Stimulated activated CD8-positive, alpha-beta memory T cell treated with anti-CD3 and anti-CD28 coated beads, Interleukin-7, amount 100 ng/mL, for 1 hour (primary cell): ENCODE measurements at places on chromosomes 12 and 14.

DNA sequence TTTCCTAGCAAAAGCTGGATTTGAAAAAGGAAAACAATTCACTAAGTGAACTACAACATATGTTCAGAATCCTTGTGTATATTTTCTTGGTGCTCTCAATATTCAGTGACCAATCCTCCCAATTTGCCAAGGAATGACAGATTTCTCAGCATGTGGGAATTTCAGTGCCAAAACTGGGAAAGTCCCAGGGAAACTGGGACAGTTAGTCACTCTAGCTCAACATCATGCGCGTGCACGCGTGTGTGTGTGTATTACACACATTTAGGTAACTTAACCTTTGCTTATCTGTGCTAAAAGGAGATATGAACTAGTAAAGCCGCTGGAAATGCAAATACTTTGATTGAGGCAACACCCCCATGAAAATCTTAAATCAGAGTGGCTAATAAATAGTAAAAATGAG, 26.1 kb upstream of the SLC6A13 start:
- no peak for DNase-seq

DNA sequence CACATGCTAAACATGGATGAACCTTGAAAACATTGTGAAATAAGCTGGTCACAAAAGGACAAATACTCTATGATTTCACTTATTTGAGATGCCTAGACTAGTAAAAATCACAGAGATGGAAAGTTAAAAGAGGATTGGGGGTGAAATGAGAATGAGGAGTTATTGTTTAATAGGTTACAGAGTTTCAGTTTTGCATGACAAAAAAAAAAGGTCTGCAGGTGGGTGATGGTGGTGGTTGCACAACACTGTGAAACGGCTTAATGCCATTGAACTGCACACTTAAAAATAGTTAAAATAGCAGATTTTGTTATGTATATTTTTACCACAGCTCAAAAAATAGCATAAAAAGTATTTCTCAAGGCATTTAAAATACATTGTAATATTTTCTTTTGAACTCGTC, 151.9 kb upstream of the NRXN3 start:
- DNase-seq, result no peak

- DNase-seq, result no peak
Measured at GRCh38 chr12:12115514-12115913, 44.8 kb downstream of the BCL2L14 start.

DNA sequence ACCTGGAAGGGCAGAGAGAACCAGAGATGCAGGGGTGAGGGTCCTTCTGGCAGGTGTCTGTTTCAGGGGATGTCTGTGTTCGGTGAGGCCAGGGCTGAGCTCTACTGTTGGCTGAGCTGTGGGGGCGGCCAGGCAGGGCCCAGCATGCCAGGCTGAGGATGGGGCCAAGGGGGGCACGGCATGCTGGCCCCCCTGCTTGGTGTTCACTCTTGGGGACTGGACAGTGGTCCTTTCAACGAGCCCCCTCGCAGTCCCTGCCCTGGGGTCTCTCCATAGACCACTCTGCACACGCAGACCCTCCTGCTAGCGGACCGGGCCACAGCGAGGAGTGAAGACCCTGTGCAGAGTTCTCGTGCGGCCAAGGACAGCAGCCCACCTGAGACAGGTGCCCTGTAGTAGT, 56.3 kb downstream of the KIF26A start:
- DNase-seq, result no peak

DNA sequence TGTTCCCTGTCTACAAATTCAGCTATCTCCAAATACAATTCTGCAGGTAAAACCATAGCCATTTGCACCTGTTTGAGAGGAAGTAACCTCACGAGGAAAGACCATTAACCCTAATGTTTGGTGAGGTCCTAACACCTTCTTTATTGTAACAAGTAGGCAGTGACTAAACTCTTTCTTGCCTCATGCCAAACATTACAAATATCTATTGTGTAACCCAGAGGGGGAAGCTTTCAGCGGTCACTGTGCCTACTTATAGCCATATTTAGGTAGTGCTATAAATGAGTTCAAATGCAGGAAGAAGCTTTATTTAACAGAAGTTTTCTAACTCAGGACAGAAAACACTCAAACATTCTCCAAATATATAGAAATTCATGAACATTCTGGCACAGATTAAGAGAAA, 252.7 kb downstream of the LRFN5 start:
- DNase-seq, result no peak

- DNase-seq, result no peak
Measured at GRCh38 chr12:123384318-123384993, 524 bp downstream of the KMT5A start.

- DNase-seq, result no peak
Measured at GRCh38 chr12:101455685-101456084, 19.5 kb upstream of the SPIC start.

DNA sequence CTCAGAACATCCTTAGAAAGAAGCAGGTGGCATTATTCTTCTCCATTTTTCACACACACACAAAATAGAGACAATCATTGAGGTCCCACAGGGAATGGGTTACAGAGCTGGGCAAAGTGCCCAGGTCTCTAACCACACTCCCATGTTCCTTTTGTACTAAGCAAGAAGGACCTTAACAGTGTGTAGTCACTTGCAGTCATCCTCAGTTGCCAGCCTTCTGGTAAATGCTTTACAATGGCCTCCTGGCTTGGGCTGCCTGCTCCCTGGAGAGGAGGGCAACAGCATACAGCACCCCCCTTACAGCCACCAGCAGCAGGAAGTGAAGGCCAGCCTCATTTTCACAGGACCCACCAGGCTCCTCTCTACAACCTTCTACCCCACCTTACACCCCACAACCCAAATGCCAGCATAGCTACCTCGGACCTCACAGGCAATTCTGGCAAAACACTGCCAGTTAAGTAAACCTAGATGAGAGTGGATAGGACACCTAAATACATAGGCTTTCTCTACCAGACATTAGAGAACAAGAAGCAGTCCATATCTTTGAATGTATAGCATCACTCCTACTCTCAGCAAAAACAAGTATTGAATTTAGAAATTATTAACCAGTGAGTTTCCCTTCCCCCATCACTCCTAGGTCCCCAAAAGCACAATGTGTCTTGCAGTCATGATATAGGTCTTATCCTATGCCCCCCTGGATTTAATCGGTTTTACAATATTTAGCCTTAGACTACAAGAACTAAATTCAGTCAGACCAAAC, 88.1 kb downstream of the PPP2R5E start:
- DNase-seq, result no peak

- DNase-seq, result no peak
Measured at GRCh38 chr12:20620261-20620660, 74.9 kb upstream of the SLCO1C1 start.

DNA sequence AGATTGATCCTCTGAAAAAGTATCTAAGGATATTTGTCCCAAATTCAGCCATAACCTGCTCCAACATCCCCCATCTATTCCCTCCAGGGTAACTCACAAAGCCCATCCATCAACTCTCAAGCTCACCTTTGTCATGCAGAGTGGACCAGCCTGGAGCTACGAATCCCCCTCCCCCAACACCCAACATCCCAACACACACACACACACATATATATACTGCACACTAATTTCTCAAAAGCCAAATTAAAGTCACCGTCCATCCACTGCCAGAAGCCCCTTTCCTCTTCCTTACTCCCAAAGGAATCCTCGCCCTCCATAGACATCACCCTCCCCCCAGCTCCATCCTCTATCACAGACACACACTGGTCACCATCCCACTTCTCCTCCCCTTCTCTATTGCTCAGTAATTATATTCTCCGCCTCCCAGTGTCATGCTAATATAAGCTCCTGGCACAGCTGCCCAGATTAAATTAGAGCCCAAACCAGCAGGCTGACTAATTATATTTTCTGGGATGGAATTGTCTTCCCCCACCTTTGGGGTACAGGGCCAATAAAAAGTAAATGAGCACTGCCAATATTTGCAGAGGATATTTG, 13.5 kb upstream of the TESPA1 start:
- no peak for DNase-seq

DNA sequence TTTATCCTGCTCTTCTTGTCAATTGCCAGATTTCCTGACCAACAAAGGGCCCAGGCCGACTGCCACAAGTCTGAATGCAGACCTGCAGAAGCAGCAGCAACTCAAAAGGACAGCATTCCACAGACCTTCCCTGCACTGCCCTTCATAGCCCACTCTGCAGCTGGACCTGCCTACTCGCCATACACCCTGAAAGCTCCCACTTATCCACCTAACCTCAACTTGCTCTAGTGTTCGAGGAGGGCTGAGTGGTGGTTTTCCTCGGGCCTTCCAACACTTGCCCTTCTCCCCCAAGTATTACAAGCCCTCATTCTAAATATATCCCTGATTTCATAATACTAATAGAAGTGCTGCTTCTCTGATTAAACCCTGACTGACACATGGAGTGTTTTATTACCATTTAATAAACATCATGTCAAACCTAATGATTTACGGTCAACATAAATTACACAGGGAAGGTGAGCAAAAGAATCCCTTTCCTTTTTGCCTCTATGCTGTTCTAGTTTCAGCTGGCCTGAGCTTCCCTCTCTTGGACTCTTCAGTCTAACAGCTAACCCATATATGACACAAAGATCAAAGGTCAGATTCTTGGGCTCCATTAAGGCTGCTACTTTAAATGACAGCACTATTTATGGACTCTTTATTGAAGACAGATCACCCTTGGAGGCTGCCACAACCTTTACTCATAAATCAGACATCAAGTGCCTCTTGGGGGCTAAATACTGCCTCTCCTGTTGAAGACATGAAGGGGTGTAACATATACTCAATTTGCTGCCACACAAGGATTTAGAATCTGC, 1546.9 kb upstream of the TMEM132C start:
- DNase-seq, result no peak

GRCh38 chr12:1616233-1617066, 12.6 kb upstream of the WNT5B start:
- DNase-seq, result no peak

DNA sequence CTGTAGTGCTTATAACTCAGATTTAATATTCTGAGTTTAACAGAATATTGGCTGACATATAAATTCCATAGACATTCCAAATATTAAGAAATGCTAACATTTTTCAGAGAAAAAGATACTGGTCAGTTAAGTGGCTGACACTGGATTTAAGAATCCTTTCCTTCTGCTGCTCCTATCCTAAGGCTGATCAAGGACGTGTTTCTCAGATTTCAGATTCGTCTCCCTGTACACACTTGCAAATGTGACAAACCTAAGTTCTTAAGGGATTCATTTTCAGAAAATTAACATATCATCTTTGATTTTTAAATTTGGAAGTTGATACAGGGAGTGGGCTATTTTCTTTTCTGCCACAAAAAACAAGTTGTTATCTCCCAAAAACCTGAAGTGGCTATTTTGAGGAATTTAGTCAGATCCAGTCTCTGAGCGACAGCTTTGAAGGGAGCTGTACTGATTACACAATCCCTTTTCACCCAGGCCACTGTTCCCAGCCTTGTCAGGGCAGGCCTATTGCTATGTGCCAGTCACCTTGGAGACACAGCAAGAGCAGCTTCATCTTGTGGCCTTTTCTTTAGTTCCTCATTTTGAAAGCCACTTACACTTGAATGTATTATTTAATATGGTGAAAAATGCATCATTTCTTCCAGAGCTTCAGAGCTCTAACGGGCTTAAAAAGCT, 370.6 kb downstream of the KCNH5 start:
- no peak for DNase-seq

GRCh38 chr12:131032082-131032750, 78.5 kb downstream of the ADGRD1 start:
- DNase-seq, result no peak

DNA sequence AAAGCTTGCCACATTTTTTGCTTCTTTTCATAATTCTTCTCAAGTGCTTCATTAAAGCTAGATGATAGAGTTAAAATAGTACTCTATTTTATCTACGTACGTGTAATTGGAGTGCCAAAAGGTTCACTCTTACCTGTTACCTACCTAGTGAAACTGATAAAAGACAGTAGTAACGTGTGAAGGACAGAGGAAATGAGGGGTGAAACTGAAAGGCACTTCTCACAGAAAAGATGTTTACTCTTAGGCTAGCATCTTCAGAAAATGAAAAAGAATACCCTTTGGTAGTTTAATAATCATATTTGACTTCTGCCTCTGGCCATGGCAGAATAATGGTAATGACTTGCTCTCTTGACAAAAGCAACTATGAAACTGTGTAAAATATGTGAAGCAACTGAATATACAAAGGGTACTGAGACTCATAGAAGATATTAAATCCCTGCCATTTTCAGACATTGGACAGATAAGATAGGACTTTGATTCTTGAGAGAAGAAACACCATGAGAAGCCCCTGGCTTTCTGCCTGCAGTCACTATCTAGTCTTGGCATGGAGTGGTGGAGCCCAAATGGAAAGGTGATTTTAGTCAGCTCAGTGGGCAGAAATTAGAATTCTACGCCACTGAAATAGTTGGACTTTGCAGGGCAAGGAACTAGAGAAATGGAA, 6.3 kb upstream of the EVL start:
- DNase-seq, result no peak

- no peak for DNase-seq
Measured at GRCh38 chr14:94805680-94806288, 35.9 kb upstream of the GSC start.

- no peak for DNase-seq
Measured at GRCh38 chr12:90036637-90037036, 328.0 kb upstream of the ATP2B1 start.

GRCh38 chr12:45975506-45975905, 14.9 kb downstream of the SCAF11 start:
- DNase-seq, result no peak

DNA sequence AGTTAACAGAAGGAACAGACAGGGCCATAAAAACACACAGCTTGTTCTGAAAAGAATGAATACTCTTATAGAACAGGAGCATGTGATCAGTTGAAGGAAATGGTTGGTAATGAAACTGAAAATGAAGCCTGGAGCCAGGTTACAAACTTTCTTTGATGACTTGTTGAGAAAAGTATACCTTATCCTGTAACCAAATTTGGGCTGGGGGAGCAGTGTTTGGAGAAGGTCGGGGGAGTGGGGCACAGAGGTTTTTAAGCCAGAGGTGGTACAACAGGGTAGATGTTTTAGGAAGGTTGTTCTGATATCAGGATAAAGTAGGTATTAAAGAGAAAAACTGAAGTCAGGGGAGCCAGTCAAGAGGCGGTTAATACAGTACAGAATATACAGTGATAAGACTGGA, 8.2 kb downstream of the GOLT1B start:
- DNase-seq, result no peak

GRCh38 chr14:49194067-49194466, 392.1 kb downstream of the RPS29 start:
- DNase-seq, result no peak

GRCh38 chr14:61130512-61131260, 149.6 kb downstream of the SLC38A6 start:
- no peak for DNase-seq

DNA sequence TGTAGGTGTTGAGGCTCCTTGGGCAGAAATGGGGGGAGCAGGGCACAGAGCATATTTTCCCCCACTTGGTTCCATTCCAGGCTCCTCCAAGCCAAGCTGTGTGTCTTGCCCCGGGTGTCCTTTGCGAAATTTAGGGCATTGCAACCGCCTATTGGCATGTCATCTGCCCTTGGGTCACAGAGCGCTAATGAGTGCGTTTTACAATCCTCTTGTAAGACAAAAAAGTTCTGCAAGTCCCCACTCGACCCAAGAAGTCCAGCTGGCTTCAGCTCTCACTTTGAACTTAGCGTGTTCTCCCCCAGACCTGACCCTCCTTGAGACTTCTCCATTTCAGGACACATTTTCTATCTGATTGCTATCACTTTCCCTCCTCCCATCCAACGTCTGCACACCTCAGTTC, 6.1 kb upstream of the LRTM2 start:
- DNase-seq, result no peak
